ENCODE measurements at places on chromosomes 12 and 14. TPM values are rescaled to one million over a fixed set of nuclear protein-coding genes. Genes with fewer than 3 reads are reported as not detected.

The INSM2 gene
- total RNA-seq: 0.47 TPM

The MAP3K9 gene
- total RNA-seq: 19.3 TPM

The SERPINA3 gene
- total RNA-seq: 0.94 TPM

The PRKD1 gene
- total RNA-seq: 20.0 TPM

The CABP1 gene
- total RNA-seq: 3.1 TPM

The C2CD5 gene
- 151 TPM for total RNA-seq

The ADCY6 gene
- total RNA-seq: 31.5 TPM

The RERGL gene
- 1.7 TPM for total RNA-seq

The FAM234B gene
- total RNA-seq: 52.7 TPM

DNA sequence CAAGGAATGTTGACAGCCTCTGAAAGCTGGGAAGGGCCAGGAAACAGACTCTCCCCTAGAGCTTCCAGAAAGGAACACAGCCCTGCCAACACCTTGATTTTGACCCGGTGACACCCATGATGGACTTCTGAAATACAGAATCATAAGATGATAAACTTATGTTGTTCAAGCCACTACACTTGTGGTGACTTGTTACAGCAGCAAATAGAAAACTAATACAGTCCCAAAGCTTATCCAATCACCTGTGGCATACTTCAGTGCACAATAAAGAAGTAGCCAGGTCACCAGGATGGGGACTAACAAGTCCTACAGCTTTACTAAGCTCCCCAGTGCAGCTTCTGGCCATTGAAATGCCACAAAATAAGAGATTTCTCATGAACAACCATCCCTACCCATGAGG lies 5.4 kb downstream of the STON2 start:
- no peak for DNase-seq

DNA sequence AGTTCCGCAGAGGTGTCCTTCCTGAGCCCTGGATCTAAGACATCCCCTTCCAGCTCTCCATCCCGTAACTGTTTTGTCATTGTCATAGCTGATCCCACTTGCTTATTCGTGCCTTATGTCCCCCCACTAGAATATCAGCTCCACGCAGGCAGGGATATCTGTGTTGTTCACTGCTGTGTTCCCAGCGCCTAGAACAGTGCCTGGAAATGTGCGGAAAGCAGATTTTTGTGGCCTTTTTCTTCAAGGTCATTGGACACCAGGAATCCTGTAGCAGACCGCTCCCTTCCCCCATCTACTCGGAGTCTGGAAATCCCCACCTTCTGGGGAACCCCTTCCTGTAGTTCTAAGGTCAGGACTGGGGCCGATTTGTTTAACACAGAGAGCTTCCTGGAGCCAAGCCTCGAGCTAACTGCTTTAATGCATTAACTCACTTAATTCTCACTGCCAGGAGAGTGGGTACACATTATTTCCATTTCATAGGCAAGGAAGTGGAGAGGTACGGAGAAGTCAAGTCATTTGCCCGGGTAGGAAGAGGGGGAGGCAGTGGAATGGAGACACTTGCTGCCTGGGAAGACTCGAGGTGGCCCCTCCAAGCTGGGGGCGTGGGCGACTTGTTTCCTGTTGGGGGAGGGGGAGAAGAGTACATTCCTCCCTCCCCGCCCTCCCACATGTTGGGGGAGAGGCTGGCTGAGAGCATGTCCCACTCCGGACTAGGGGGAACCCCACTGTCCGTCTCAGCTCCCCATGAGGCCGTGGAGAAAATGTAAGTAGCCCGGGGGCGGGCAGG lies 1.2 kb upstream of the SH2B3 start:
- no peak for DNase-seq

DNA sequence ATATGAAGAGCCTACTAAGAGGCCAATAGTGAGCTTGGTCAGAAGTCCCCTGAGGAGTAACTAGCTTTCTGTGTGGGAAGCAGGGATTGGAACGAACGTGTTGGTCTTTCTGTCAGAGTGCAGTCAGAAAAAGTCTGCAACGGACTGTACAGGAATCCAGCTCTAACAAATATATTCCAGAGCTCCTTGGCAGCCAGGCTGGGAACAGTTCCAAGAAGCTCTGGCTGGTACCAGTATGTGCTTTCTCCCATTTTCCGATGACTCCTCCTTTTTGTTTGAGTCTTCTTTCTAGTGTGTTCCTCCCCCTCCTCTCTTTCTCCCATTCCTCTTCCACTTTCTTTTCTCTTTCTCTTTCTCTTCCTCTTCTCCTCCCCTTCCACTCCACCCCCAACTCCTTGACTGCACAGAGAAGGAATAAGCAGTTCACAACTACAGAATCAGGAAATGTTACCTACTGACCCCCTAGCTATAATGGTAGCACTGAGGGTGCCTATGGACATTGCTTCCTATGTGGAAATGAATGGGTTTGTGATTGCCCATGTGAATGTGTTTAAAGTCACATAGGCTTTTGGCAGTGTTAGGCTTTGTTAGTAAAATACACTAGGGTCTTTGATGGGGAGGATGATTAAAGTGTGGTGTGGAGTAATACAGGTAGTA lies 59.9 kb downstream of the TTLL5 start:
- peak; percentile 56 for DNase-seq

- no peak for DNase-seq
These were observed 1.6 kb downstream of the NXPH4 start for GRCh38 chr12:57218030-57218853.

GRCh38 chr14:72633551-72633950 lies 260.4 kb downstream of the DPF3 start:
- DNase-seq: no peak

GRCh38 chr14:94542111-94542810 lies 19.0 kb upstream of the SERPINA4 start:
- no peak for DNase-seq

DNA sequence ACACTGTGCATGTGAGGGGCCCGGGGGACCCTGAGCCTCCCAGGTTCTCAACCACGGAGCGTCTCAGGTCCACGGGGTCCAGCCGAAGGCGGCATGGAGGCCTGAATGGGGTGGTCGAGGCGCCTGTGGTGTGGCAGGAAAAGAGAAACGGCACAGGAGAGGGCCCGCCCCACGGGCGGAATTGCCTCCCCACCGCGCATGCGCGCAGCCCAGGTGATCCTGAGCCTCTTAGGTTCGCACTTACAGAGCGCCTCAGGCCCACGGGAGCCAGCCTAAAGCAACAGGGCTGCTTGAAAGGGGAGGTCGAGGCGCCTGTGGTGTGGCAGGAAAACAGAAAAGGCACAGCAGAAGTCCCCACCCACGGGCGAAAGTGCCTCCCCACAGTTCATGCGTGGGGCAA lies 311.0 kb downstream of the ALG10 start:
- DNase-seq: no peak

- DNase-seq: no peak
These were observed 29.4 kb upstream of the PPP2R5C start for GRCh38 chr14:101732118-101732517.

DNA sequence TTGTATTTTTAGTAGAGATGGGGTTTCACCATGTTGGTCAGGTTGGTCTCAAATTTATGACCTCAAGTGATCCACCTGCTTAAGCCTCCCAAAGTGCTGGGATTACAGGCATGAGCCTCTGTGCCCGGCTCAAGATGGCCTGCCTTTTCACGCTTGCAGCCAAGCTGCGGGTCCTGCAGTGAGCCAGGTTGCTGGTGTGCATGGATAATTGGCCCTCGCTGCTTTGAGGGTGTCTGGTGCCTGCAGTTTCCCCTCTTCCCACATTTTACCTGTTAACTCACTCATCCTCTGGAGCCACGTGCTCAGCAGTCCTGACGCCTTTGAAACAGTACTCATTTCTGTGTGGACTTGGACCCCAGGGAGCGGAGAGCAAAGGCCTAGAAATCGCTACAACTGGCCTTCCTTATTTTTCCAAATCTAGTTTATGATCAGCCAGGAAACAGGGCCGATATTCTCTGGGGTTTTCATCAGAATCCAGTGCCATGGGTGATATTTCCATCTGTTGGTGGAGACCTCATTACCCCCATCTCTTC lies 42.2 kb downstream of the TPCN1 start:
- DNase-seq: no peak

DNA sequence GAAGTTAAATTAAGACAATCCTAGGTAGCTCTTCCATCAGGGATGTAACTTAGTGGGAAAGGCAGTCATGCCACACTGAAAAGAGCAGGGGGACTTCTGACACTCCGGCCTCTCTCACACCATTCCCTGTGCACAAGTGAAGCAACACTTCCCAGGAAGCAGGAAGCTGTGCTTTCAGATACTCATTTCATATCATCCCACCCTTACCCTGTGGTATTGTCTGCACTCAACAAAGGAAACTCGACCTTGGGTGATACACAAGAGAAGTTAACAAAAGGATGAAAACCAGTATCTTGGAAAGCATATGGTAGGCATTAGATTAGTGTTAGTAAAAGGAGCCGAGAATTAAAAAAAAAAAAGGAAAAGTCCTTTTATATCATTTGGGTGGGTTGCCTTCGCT lies 61.3 kb upstream of the MDM1 start:
- no peak for DNase-seq

DNA sequence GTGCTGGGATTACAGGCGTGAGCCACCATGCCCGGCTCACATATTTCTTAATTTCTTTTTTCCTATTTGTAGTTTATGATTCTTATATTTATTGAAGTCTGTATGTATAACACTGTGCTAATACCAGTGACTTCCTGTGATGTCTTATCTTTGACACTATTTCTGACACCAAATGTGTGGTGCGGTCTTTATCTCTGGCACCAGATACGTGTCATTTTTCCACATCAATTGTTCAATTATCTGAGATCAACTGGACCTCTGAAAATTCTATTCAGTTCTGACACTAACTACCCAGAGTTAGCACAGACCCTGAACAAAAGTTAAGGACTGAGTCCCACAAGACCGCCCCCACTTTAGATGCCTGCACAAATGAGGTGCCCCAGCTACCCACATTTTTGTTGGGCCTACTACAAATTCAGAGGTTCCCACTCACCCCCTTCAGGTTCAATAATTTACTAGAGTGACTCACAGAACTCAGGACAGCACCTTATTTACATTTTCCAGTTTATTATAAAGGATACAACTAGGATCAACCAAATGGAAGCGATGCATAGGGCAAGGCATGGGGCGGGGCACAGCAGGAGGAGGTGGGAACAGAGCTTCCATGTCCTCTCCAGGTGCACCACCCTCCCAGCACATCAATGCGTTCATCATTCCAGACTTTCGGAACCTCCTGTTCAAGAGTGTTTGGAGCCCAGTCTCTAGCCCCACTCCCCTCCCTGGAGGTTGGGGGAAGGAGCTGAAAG lies 11.6 kb upstream of the SRSF9 start:
- no peak for DNase-seq

DNA sequence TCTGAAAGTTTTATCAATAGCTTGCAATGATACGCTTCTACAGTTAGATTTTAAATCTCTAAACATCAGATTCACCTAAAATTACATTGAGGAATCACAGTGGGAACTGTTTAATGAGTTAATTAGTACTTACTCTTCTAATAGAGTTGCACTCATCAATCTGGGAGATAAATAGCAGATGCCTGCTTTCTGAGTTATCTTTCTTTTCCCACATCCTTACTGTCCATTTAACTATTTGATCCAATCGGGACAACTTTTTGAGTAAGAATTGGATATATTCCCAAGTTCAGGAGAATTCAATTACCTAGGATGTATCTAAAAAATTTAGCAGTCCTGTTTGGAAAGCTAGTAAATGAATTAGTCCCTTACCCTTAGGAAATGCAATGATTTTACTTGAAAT lies 162.3 kb downstream of the KCNH5 start:
- DNase-seq: no peak

GRCh38 chr14:75138492-75138891 lies 11.6 kb upstream of the NEK9 start:
- no peak for DNase-seq

DNA sequence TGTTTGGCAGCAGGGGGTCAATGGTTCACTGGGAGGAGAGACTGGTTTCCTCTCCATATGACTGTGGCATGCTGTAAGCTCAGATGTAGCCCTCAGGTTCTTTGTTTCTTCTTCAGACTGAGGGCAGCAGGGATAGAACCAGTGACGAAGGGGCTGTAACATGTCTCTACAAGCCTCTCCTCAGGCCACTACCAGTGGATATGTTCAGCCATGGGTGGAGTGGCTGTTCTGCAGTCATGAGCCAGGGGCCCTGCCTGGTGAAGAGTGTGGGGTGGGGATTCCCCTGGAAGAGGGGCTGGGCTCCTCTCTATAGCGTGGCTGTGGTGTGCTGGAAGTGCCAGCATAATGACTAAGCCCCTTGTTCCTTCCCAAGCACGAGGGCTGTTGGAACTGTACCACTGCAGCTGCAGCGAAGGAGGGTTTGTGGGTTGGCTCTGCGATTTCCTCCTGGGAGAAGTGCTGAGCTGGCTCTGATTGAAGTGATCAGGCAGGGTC lies 55.8 kb downstream of the CMAS start:
- DNase-seq: no peak

DNA sequence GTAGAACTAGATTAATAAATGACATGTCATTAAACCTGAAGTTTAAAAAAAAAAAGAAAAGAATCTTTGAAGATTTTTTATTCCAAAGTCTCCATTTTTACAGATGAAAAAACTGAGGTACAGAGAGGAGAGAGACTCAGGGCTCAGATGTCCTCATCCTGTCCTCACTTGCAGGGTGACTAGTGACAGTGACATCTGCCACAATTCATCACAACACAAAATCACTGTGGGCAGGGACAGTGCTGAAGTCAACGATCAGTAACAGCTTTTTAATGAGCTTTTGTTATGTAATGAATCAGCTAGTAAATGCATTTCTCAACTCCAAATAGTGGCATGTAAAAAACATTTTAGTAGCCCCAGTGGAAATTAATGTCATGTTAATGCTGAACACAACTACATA lies 138.5 kb downstream of the NTF3 start:
- DNase-seq: no peak
